ENCODE measurements at places on chromosomes 7 and 10.

DNA sequence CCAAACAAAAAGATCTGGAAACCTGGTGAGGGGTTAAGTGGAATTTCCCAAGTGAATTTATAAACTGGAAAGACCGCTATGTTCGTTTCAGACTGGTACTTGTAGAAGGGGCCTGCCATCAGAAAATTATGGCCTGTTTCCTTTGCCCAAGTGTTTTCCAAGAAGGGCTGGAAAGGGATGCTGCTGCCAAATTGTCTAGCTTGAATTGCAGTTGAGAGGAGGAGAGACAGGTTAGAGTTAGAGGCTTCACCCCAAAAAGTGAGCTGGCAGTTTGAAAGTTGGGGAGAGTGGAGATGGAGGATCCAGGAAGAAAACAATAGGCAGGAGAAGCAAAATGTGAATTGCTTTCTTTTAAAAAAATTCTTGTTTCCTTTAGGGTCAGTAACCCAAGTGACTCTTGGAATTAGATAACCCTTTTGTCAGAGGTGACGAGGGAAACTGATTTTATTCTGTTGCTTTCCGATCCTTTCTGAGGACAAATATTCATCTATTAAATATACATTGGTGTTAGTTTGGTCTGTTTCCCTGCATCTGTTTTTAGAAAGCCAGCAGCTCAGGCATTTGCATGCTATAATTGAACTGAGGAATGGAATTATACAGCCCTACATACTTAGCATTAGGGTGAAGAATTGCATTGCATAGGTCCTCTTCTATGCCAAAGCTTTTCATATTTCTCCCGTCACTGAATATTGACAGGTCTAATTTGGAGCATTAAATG is 82.5 kb upstream of the PRR15 start:
- DNase-seq: no peak

DNA sequence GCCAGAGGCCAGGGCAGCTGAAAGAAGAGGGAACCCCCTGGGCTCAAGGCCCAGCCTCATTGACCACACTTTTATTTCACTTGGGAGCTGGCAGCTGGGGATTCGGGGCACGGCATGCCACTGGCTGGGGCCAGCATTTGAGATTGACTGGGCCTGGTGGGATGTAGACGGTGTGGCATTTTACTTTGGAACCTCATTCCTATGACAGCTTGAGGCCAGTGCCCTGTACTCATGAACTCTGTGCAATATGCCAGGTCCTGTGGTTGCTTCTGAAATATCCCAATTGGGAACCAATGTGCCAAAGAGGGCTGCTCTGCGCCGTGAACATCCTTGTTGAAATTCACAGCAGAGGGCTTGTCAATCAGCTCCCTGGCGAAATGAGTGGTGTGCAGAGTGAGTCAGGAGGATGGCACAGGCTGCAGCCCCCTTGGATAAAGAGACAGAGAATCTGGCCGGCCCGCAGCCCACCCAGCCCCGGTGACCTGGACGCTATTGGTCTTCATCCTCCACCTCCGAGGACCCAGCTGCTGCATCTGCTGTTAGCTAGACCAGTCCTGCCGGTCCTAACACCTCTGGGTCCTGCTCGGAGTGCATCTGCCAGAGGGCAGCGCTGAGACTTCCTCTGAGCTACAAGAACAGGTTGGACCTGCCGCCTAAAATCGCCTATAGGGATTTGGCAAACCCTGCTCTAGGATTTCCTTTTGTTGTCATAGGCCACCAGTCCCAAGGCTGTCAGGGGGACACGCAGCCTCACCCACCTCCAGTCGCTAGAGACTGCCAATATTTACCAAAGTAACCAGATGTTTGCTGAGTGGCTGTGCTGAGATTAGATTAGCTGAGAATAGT is 58.0 kb downstream of the PRKAG2 start:
- DNase-seq: no peak

GRCh38 chr7:1781369-1781768 is 111.3 kb downstream of the ELFN1 start:
- DNase-seq: no peak

- DNase-seq: no peak
These were observed 129.2 kb upstream of the SEC61G start for GRCh38 chr7:54888067-54888733.

DNA sequence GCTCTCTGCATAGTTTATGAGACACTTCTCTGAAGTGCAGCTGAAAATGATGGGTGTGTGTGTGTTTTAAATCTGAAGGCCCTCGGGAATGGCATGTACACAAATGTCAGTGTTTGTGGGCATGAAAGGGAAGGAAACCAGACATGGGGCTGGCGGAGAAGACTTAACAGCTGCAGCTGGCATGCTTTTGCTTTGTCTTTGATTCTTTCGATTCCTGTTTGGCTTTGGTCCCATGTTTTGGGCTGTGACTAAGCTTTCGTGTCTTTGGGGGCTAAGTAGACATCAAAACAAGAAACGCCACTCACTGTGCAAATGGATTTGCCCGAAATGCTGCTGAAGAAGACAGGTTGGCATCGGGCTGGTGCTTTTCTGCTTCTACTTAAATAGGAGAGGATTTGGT is 179.3 kb downstream of the PFKFB3 start:
- DNase-seq: no peak

GRCh38 chr10:99689461-99689860 is 30.2 kb downstream of the ENTPD7 start:
- DNase-seq: no peak

GRCh38 chr10:52464368-52465124 is 150.5 kb downstream of the DKK1 start:
- DNase-seq: no peak

- DNase-seq: no peak
These were observed 251.0 kb downstream of the DYNC1I1 start for GRCh38 chr7:96023387-96023786.

GRCh38 chr7:35676211-35676610 is 18.7 kb downstream of the HERPUD2 start:
- DNase-seq: no peak

DNA sequence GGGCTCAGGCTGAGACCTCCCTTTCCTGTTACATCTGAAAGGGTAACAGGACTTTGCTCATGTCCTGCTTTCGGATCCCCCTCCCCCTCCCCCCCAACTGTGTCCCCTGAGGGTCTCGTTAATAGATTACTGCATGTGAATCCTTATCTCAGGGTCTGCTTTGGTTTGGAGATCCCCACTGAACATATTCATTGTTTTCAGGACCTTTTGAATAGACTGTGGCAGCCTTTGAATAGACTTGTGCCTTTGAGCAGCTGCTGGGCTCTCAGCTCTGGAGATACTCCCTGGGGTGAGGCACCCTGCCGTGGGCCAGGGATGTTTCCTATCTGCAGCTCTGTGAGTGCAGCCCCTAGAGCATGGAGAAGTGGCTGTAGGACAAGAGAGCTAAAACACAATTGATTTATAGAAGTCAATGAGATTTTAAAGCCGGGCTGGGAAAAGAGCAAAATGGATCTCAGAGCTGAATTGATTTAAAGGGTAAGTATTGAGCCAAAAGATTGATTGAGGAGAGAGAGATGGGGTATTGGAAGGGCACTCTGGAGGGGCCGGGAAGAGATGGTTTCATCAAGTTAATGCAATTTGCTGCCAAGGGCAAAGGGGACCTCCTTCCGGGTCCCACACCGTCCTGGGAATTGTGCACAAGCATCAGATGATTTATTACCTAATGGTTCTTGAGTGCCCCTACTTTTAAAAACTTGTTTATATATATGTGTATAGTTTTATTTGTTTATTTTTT is 9.9 kb downstream of the ARHGAP22 start:
- no peak for DNase-seq

DNA sequence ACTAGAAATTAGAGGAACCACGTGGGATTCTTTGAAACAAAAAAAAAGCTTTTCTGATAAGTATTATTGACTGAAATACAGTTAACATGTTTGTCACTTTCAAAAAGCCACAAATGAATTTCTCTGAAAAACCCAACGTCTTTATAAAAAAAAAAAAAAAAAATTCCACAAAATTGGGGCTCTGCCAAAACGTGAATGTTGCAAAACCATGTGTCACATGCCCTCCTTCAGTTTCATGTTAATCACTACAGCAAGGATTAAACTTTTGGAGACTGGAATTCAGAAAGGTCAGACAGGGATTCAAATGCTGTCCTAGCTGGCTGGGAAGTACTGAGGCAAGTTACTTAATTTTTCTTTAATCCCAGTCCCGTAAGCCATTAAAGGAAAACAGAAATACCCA is 278.0 kb upstream of the KLF14 start:
- DNase-seq: no peak

- no peak for DNase-seq
These were observed at the start of gene PLCE1 for GRCh38 chr10:93993782-93994437. TSS of gene PLCE1 (plus strand) at chr10:93993931. CDS start at chr10:94031047, 37,116 bp downstream.

- no peak for DNase-seq
These were observed 48.9 kb downstream of the OGDH start for GRCh38 chr7:44655341-44655740.

DNA sequence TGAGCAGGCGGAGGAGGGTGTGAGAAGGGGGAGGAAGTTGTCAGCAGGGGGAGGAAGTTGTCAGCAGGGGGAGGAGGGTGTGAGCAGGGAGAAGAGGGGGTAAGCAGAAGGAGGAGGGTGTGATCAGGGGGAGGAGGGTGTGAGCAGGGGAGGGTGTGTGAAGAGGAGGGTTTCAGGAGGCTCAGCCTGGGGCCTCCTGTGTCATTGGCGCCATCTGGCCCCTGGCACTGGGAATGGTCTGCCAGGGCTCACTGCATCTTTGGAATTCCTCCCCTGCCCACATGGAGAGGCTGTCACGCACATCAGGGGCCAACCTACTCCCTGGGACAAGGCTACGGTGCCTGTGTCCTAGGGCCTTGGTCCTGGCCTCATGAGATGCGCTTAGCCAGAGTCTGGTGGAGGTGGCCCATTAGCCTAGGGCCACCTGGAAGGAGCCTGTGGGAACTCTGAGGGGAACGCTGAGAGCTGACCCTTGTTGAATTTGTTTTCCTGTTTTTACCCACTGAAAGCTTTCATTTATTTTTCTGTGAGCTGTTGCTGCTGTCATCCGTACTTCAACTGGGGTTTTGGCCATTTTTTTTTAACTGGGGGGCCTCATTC is 18.0 kb downstream of the CAMK2B start:
- no peak for DNase-seq

All from stimulated activated CD8-positive, alpha-beta memory T cell treated with anti-CD3 and anti-CD28 coated beads, Interleukin-2, amount 100 ng/mL, for 48 hours (primary cell).